ENCODE measurements at places on chromosomes 3 and 15. TPM values are rescaled to one million over a fixed set of nuclear protein-coding genes. Genes with fewer than 3 reads are reported as not detected.

GRCh38 chr3:56862352-56863062 is 60.8 kb upstream of the ARHGEF3 start:
- H3K4me1 ChIP-seq = peaks cover 56% of the 10 kb centered on the region
- H3K27me3 ChIP-seq = no peaks in the 10 kb centered on the region
- peaks cover 17% of the 10 kb centered on the region for H3K36me3 ChIP-seq
- H3K27ac ChIP-seq = peak overlapping the region; percentile 67
- DNase-seq = no peak
- H3K4me3 ChIP-seq = no peak overlapping the region

CAND2 gene
- total RNA-seq = 0.09 TPM

DNA sequence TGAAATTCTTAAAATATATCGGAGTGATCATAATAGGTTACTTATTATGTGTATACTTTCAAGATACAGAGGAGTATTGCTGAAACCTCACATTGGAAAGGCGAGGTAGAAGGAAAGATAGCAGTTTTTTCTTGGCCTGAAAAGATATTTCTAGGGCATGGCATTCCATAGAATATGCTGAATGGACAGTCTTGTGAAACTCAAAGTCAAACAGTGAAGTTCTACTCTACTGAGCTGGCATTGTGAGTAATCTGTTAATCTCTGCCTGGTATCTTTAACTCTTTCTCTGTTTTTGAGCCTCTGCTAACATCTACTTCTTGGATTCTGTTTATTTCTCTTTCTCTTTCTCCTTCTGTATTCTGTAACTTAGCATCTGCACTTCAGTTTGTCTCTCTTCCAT is 176.3 kb upstream of the ZBTB20 start:
- H3K27ac ChIP-seq = no peak overlapping the region
- no peaks in the 10 kb centered on the region for H3K4me1 ChIP-seq
- no peaks in the 10 kb centered on the region for H3K36me3 ChIP-seq
- no peak for DNase-seq
- no peaks in the 10 kb centered on the region for H3K27me3 ChIP-seq

SYNPR gene
- not detected for total RNA-seq

KBTBD13 gene
- not detected for total RNA-seq

SUCNR1 gene
- total RNA-seq = not detected
